CD4-positive, alpha-beta T cell (primary cell): ENCODE measurements at places on chromosomes 16 and 17.
A peak's percentile ranks its signal among the peaks of the same experiment; 100 is the strongest.

DNA sequence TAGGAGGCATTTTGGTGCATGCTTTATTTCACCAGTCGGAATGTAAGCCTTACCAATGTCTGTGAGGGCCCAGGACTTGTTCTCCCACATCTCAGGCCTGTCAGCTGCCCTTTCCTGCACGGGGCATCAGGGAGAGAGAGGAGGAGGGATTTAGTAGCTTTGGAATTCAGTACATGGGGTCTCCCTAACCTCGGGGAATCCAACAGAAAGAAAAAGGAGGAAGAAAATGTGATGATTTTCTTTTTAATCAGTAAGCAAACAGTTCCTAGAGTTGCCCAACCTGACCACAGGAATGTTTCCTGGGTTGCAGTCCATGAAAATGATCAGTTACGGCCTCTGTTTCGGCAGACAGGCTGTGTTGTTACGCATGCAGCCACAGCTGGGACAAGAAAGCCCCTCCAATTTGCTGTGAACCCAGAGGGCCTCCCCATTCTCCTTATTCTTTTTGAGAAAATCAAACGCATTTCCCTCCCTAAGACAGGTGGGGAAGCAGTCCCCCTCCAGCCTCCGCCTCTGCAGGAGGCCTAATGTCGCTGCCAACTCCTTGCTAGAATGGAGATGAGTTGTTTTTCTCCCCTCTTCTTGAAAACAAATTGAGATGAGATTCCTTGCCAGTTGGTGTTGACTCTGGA lies 53.1 kb upstream of the TANGO6 start:
- no peak for DNase-seq

- DNase-seq = no peak
These were observed 89.0 kb downstream of the C17orf67 start for GRCh38 chr17:56744721-56745120.

GRCh38 chr17:6061290-6061689 lies 8.9 kb upstream of the WSCD1 start:
- no peak for DNase-seq

DNA sequence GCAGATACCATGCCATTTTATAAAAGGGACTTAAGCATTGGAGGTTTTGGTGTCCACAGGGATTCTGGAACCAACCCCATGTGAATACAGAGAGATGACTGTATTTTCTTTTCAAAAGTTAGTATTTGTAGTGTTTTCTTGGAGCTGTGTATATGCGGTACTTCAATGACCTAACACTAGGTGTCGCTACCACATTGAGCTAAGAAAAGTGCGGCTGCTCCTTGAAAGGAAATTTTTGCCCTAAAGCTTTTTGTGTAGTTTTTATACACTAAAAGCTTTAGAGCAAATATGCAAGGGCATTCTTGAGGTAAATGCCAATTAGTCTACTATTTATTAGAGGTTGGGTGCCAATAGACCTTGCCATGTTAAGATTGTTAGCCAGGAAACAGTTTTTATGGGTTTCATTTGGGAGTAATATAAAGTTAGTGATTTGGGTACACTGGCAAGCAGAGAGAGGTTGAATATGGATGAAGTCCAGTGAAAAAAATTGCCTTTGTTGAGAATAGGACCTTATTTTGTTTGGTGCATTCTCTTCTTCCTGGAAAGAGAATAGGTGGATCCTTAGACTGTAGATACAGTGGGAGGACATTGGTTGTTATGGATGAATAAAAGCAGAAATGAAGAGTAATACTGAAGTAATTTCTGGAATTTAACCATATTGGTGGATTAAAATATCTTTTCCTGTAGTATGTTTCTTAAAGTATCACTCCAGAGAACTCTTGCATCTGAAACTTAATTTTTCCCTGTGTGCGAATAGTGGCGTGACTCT lies 43.3 kb downstream of the BCAS3 start:
- no peak for DNase-seq

DNA sequence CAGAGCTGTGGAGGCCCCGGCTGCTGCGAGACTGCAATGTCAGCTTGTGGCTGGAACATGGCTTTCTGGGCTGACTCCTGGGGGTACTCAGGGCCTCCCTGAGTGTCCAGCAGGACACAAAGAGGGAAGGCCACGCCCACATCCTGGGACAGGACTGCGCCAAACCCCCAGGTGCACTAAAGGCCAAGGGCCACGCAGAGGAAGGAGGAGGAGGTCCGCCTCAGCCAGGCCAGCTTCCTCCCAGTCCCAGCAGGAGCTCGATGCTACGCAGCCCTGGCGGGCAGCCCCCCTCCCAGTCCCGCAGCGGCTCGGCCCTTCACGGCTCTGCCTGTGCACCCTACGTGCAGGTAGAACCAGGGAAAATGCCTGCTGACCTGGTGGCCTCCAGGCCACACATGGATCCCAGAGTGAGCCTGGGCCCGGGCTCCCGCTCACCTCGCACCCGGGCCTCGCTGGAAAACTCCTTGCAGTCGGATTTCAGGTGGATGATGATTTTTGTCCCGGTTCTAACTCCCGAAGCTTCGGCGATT lies 21.2 kb downstream of the DNASE1 start:
- DNase-seq = no peak

GRCh38 chr17:39246274-39246673 lies 20.5 kb upstream of the STAC2 start:
- no peak for DNase-seq

GRCh38 chr17:9367156-9367555 lies 208.5 kb downstream of the STX8 start:
- DNase-seq = no peak

DNA sequence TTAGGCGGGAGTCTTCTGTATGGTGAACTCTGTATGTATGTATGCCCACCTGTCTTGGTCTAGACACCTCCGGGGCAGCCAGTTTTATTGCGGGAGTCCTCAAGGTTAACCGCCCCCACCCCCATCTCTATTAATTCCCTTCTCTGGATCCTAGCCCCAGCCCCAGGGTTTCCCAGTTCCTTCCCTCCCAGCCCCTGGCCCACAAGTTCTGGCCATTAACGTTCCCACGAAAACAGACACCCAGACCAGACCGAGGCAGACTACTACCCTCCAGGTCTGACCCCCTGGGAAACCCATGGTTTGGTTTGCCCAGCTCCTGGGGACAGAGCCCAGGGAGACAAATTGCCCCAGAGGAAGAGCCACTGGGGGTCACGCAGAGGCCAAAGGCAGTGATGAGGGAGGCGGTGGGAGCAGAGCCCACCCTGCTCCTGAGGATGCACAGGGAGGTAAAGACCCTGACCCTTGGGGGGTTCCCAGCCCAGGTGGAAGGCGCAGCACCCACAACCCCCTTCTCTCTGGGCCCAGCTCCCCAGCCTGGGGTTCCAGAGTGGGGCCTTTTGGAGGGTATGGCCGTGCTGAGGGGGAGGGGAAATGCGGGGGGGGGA lies 8.5 kb downstream of the TBKBP1 start:
- no peak for DNase-seq

DNA sequence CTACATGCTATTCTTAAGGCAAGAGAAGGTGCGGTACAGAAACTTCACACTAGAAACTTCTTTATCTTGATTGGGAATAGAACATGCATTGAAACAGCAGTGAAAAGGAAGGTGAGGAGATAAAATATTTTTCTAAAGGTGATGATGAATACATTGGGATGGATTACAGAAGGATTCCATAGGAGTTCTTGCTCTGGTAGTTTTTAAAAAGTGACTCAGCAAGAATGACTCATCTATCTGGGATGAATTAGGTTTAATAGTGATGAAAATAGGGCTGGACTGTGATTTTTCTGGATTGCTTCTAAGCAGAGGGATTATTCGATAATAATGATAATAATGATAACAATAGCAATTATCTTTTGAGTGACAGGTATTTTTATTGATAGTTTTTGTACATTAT lies 65.6 kb upstream of the HS3ST4 start:
- DNase-seq = no peak

DNA sequence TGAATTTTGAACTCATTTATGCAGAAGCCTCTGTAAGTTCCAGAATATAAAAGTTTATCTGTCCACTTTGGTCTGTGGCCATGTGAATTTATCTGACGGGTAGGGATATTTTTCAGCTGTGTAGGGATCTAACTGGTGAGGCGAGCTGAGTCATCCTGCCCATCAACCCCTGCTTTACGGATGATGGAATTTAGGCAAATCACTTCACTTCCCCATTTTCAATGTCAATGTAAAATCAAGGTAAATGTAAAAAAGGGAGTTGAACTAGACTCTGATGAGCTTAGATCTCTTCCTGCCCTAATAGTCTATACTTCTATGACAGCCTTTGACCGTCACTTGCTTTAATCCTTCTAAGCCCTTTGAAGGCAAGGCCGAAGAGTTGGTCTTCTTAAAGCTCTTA lies 2.6 kb downstream of the SLC16A6 start:
- DNase-seq = peak; percentile 53

GRCh38 chr17:77382356-77382911 lies 241.7 kb downstream of the SEC14L1 start:
- DNase-seq = peak; percentile 23

DNA sequence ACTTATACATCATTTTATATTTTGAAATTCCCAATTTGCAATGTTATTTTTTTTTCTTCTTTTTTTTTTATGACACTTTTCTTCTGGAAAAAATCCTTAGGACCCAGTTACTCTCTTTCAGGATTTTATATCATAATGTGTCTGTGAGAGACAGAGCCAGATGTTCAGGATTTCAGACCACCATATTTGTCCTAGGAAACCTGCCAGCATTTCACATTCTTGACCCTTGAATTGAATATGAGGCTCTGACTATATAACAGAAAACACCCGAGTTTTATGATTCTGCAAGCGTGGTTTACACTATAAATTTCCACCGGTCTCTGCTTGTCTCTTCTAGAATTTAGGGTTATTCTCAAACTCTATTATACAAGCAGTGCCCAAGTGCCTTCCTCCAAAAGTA lies 621.0 kb downstream of the WWOX start:
- no peak for DNase-seq

- no peak for DNase-seq
These were observed 1304.7 kb downstream of the CDH8 start for GRCh38 chr16:60731329-60732050.

DNA sequence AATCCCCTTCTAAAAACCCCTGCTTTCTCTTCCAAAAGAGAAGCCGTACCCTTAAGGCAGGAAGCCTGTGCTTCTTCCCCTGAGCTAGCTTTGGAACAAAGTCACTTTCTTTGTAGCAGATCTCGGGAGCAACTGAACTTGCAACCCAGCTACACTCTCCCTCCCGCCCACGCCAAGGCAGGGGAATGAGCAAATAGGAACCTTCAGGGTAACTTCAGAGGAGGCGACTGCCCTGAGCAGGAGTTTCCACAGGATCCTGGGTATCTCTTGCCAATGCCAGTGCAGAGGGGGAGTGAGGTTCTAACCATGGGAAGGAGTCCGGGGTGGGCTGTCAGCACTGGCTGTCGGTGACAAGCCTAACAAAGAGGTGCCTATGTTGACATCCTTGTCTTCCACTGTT lies 5.9 kb upstream of the PIRT start:
- no peak for DNase-seq

GRCh38 chr16:73890186-73891128 lies 406.2 kb upstream of the PSMD7 start:
- DNase-seq = no peak

DNA sequence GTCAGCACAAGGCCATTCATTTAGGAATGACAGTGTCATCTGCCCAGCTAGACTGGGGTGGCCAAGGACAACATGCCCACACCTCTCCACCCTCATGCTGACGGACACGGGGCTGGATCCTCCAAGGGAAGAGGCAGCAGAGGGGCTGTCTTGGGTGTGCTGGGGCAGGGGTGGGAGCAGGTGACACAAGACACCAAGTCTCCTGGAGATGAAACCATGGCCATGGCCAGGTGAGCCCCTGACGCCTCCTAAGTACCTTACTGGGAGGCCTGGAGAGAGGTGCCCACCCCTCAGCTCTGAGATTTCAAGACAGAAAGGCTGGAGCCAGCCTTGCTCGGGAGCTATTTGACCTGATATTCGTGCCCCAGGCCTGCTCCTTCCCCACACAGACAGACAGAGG lies 9.0 kb upstream of the RASD1 start:
- DNase-seq = no peak

GRCh38 chr17:35537601-35538141 lies at the start of gene SLFN12L:
TSS of gene SLFN12L (minus strand) at chr17:35537678. CDS start at chr17:35522364, 15,314 bp downstream.
- DNase-seq = peak; percentile 34

GRCh38 chr16:62190426-62190825 lies 154.2 kb upstream of the CDH8 start:
- DNase-seq = no peak

GRCh38 chr16:27922433-27922832 lies 141.1 kb downstream of the GSG1L start:
- no peak for DNase-seq

GRCh38 chr16:66562409-66562808 lies 3.8 kb upstream of the CMTM1 start:
- no peak for DNase-seq

GRCh38 chr16:18945233-18945632 lies 19.0 kb upstream of the SMG1 start:
- no peak for DNase-seq

GRCh38 chr16:51731160-51731559 lies 580.1 kb upstream of the SALL1 start:
- no peak for DNase-seq

GRCh38 chr17:62696256-62696655 lies 68.8 kb downstream of the MRC2 start:
- DNase-seq = no peak

DNA sequence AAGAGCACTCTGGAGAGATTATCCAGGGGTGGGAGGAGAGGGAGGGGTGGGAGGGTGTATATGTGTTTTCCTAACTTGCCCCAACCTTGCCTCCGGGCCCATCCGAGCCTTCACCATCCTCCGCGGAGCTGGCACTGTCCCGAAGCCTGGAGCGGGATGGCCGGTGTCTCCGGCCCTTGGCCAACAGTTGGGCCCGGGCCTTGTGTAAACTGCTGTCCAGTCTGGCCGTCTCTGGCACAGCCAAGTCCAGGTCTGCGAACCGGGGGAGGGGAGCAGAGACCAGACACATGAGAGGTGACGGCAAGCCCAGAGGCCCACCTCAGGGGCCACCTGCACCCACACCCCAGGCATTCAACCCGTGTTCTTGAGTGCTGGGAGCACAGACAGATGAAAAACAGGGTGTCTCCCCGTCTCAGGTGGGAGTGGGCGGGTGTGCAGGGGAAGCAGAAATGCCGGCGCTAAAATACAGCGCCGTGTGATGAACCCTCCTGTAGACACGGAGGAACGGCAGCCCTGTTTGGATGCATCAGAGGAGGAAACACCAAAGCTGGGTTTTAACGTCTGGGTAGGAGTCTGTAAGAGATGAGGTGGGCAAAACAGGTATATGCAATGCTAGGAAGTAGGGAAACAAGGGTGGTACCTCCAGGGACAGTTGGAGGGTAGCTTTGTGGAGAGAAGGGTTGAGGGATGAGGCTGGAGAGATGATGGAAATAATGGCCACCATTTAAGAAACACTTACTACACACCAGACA lies 11.7 kb downstream of the SAMD14 start:
- no peak for DNase-seq

GRCh38 chr17:35432176-35433074 lies at the start of gene SLFN12:
TSS of gene SLFN12 (minus strand) at chr17:35432500. CDS start at chr17:35423028, 9,472 bp downstream.
- peak; percentile 19 for DNase-seq

GRCh38 chr17:76689859-76690258 lies 20.9 kb downstream of the MXRA7 start:
- DNase-seq = no peak

GRCh38 chr16:74606521-74607309 lies at the start of gene GLG1:
TSS of gene GLG1 (minus strand) at chr16:74607114. CDS start at chr16:74607094, 20 bp downstream.
- DNase-seq = peak; percentile 86
